ENCODE measurements at places on chromosomes 5 and 9. TPM values are rescaled to one million over a fixed set of nuclear protein-coding genes. Genes with fewer than 3 reads are reported as not detected.
A peak's percentile ranks its signal among the peaks of the same experiment; 100 is the strongest.

- DNase-seq, result no peak
Measured at GRCh38 chr9:136605988-136606660, 56.6 kb upstream of the EGFL7 start.

- no peak for DNase-seq
Measured at GRCh38 chr5:54455413-54456157, at the start of gene HSPB3. HSPB3 (plus strand) TSS chr5:54455699; CDS start chr5:54455790, 91 bp downstream.

- DNase-seq, result peak; percentile 86
Measured at GRCh38 chr5:178461004-178461730, 129.0 kb downstream of the COL23A1 start.

The C5orf34 gene
- 0.99 TPM for total RNA-seq

The BSPRY gene
- total RNA-seq, result 0.58 TPM

- no peak for DNase-seq
Measured at GRCh38 chr5:100517301-100517974, 17.7 kb upstream of the FAM174A start.

DNA sequence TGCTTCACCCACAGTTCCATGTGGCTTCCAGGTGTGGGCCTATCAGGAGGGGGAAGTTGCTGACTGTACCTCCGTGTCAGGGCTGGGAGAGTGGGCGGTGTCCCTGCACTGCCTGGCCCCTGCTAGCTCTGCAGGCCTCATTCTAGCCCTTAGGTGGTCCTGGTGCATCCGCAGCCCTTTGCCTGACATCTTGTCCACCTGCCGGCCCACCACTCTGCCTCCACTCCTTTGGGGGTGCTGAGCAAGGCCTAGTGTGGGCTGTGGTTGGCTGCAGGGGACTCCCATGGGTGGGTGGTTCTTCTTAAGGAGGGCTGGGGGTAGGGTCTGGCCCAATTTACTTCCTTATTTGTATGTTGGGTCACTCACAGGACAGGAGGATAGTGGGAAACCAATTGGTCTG, 66.9 kb downstream of the HSPA4 start:
- no peak for DNase-seq

GRCh38 chr5:149800633-149801032, 70.5 kb downstream of the PPARGC1B start:
- DNase-seq, result no peak

The ISL1 gene
- total RNA-seq, result not detected

DNA sequence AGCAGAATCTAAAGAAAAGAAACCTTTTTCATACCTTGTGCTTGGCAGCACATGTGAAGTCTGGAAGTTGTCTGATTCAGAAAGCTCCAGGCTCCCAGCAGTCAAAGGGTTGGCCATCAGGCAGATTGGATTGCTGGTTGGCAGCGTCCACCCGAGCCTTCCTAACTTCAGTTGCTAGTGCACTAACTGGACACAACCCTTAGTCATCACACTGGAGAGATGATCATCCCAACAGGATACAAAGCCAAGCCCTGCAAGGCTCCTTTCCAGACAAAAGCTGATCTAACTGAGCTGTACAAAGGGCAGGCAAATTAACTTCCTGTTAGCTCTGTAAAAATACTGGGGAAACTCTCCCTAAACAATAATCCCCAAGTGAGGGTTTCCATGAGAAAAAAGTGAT, 185.6 kb downstream of the SNX18 start:
- DNase-seq, result peak; percentile 55

DNA sequence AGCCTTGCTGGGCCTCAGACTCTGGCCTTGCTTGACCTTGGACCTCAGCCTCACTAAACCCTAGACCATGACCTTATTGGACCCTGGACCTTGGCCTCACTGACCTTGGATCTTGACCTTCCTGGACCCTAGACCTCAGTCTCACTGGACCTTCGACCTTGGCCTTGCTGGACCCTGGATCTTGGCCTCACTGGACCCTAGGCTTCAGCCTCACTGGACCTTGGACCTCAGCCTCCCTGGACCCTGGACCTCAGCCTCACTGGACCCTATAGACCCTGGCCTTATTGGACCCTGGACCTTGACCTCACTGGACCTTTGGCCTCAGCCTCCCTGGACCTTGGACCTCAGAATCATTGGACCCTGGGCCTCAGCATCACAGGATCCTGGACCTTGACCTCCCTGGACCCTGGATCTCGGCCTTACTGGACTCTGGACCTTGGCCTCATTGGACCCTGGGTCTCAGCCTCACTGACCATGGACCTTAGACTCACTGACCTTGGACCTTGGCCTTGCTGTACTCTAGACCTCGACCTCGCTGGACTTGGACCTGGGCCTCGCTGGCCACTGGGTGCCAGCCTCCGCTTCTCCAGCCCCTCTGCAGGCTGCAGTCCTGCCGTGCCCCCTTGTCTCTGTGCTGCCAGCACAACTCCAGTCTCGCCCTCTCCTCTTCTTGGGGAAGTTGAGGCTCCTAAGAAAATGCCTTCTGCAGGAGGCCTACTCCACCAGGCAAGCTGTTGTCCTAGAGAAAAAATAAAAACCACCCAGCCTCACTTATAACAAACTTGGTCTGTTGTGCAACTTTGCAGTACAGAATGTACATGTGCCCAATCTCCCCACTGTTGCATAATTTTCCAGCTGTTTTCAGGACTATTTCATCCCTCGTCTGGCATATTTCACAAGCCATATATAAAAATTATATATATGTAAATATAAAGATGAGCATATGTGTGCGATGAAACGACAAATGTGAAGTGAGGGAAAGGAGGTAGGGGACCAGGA, 11.0 kb upstream of the ADAMTS2 start:
- no peak for DNase-seq

GRCh38 chr9:109035684-109036423, 22.6 kb upstream of the CTNNAL1 start:
- DNase-seq, result peak; percentile 88

The SNX18 gene
- total RNA-seq, result 20.9 TPM

GRCh38 chr5:101539315-101539714, 636.2 kb upstream of the ST8SIA4 start:
- DNase-seq, result no peak

The FKTN gene
- 4.5 TPM for total RNA-seq

The AP3B1 gene
- 12.2 TPM for total RNA-seq

The HTR1A gene
- not detected for total RNA-seq

DNA sequence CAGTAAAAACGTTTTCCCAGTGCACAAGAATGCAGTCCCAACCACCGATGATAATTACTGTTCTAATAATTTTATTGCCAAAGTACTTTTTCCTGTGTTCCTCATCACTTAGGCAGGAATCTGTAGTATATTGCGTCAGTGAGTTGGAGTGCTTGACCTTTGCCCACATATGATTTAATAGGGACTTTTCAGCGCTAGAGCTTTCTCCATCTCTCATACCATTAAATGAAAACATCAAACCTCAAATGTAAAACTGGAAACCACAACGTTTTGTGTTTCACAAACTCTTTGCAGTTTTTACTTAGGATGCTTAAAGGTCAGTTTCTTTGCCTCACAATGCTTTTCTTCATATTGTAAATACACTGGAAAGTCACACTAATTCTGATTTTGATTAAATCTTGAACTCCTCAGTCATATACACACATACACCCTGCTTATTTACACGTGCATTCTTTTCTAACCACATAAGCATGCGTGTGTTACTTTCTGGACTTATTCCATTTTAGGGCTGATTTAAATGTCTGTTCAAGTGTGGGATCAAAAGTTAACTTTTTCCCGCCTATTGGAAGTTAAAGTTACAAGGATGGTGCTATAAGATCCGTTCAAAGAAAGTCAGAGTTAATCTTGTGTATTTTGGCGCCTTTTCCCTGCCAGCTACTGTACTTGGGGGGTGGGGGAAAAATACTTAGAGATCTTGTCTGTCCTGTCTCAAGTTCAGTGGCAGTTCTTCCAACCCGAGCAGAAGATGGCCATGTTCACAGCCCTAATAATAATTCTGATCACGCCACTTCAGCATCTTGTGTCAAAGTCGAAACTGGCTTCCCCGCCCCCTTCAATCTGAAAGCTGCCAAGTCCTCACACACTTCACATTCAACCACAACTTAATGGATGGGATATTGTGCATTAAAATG, 6.6 kb upstream of the NFIB start:
- DNase-seq, result no peak

DNA sequence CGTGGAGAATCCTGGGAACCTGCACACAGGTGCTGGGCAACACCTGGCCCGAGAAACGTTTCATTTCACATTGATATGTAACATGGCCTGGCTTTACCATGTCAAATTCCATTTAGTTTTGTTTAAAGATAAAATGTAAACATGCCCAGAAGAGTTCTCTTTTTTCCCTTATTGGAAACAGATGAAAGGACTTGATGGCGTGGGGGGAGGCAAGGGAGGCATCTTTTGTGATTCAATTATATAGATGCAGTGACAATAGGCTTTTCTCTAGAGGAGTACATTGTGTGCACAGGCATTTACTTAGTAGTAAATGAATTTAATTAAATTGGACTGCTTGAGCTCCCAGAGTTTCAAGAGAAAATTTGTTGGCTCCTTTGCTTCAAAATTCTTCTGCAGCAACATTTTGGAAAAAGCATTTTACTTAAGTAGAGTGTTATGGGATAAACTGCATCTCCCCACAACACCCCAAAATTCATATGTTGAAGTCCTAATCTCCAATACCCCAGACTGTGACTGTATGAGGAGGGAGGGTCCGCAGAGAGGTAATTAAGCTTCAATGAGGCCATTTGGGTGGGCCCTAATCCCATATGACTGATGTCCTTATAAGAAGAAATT, 254.3 kb upstream of the NFIL3 start:
- DNase-seq, result no peak

The ENC1 gene
- total RNA-seq, result 6.0 TPM

- DNase-seq, result no peak
Measured at GRCh38 chr5:148934895-148935400, 108.5 kb downstream of the ADRB2 start.

GRCh38 chr5:163914910-163915309, 409.5 kb downstream of the MAT2B start:
- DNase-seq, result no peak

The SPRY4 gene
- 5.9 TPM for total RNA-seq

Measured in right lobe of liver (tissue), 6 donors.